B cell (primary cell): ENCODE measurements at places on chromosomes 6 and 20. TPM values are rescaled to one million over a fixed set of nuclear protein-coding genes. Genes with fewer than 3 reads are reported as not detected.

- DNase-seq, result no peak
These were observed 59.9 kb upstream of the TMEM30A start for GRCh38 chr6:75344455-75344854.

DNA sequence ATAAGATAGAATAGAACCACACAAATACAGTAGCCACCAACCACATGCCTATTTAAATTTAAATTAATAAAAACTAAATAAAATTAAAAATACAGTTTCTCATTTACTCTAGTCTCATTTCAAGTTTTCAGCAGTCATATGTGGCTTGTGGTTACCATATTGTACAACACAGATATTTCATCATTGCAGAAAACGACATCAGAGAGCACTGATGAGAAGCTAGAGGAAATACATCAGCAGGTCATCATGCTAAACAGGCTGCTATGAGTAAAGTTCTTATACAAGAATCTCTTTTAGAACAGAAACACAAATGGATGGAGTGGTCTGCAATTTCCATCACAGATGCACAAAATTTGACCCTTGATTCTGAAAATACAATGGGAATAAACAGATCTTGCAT, 36.6 kb downstream of the TBC1D32 start:
- no peak for DNase-seq

DNA sequence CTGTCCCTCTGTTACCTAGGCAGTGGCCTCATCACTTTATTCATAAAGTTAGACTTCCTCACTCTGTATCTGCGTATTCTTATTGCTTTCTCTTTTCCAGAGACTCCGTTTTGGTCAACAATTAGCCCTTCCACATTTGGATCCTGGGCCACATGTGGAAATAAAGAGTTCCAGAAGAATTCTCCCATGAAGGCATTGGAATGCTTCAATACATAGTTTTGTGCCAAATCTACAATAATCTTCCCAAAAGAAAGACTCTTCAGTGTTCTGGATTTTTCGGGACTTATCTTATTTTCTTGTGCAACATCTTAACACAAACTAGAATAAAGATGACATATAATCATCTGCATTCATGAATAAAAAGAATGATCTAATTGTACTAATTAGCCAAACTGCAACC, 187.7 kb upstream of the BMP2 start:
- DNase-seq, result no peak

DNA sequence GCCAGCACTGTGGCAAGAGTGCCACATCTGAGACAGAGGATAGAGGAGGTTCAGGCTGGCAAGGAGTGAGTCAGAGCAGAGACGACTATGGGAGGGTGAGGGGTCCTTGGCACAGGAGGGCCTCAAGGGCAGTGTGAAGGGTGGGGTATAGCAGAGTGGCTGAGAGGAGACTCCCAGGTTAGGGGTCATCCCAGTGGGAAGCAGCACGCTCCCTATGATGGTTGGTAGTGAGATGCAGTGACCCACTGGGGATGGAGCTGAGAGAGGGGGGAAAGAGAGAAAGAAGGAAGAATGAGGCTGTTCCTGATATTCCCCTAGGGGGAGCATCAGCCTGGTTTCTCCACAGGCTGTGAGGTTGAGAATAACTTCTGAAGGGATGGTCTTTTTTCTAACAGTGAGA, 97.3 kb downstream of the INSM1 start:
- no peak for DNase-seq

- DNase-seq, result no peak
These were observed 33.1 kb upstream of the FAM135A start for GRCh38 chr6:70380252-70380651.

- no peak for DNase-seq
These were observed 22.6 kb downstream of the NOL4L start for GRCh38 chr20:32562495-32562911.

GRCh38 chr6:141131616-141132015, 1001.1 kb upstream of the GJE1 start:
- no peak for DNase-seq

- DNase-seq, result no peak
These were observed at the start of gene RAB44 for GRCh38 chr6:36697481-36697903. RAB44 (plus strand) TSS chr6:36697826; CDS start chr6:36704236, 6,410 bp downstream.

DNA sequence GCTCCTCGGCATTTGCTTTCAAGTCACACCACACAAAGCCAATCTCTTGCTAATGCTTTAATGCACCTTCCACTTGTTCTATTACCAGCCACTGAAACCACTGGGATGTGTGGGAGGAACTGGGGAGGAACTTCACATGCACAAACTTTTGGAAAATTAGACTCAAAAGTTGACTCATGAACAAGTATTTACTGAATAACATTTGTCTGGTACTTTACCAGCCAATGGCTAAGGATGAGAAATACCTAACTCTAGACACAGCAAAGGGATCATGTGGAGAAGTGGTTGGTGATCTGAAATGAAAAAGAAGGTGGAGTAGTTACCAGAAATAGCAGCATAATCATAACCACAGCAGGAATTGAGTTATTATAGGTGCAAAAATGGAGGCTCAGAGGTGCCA, 554.0 kb upstream of the NOX3 start:
- no peak for DNase-seq

DNA sequence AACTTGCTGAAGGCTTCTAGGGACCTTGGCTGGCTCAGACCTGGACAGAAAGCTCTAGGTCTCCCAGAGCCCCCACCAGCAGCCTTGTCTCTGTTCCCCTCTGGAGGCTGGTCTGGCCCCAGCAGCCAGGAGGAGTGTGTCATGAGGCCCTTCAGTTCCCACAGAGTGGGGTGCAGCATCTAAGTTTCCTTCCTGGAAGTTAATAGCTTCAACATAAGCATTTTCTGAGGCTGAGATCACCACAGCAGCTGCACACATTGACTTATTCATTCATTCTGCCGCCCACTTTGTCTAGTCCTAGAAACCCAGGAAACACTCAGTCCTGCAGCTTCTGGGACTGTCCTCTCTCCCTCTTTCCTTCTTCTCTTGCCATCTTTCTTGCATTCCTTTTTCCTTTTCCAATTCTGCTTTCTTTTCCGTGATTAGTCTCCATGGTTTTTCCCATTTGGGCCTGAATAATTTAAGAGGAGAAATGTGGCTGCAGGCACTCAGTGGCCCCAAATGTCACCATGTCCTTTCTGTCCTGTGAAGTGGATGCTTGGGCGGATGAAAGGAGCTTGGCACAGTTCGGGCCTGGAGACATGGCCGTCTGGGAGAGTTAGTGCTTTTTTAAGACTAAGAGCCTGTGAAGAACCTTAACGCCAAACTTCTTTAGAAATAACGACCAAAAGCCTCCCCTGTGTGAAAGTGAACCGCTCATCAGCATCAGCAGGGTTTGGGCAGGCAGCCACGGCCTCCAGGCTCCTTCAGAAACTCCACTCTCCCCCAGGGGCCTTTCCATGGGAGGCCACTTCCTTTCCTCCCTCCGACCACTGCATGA, 31.0 kb upstream of the PCMTD2 start:
- DNase-seq, result no peak

DNA sequence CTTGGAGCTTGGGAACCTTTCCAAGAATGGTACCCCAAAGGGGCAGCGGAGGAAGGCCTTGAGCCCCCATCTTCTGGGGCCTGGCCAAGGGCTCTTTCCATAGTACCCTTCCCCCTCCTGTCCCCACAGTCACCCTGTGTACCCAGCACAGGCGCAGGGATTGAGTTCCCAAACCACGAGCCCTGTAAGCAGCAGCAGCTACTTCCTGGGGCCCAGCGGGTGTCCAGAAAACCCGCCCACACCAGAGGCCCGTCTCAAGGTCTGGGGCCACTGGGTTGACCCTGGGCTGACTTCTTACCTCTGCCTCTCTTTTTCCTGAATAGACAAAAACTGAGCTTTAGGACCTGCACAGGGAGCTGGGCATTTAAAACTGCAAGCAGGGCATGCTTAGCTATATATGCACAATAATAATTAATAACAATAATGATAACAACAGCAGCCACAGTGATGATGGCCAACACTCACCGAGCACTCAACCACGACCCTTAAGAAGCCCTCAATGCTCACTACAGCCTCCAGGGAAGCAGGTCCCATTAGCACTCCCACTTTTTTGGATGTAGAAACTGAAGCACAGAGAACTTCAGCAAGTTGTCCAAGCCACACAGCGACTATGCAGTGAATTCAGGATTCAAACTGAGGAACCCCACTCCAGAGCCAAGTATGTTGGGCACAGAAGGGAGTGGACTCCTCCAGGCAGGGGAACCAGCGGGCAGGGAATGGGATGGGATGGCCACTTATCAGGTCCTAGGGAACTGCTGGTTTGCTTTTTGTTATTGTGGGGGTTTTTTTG, 14.5 kb downstream of the NOL4L start:
- DNase-seq, result no peak

DNA sequence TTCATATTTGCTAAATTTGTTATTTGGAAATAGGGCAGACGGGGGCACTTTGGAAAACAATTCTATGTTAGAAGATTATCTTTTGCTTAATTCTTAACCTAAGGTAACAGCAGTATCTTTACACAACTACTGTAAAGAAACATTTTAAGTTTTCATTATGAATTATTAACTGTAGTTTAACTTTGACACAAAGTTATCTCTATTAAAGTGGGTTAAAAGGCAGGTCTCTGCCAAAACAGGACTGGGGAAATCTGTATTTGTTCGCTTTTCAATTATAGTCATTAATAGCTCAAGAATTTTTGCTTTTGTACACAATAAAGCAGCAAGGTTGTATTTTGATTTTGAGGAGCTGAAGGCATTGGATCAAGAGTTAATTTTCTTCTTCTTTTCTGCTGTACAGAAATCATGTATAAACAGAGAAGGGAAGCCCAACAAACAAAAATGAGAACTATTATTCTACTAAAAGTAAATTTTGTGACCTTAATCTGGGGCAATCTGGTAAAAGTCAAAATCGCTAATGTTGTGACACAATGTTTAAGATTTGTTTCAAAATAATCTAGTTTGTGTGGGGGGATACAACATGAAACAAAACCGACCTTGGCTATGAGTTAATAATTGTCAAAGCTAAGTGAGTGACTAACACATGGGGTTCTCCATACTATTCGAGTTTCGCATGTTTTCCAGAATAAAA, 2.9 kb downstream of the STAU1 start:
- no peak for DNase-seq

- no peak for DNase-seq
These were observed 120.1 kb downstream of the CLIC5 start for GRCh38 chr6:45895569-45895968.

DNA sequence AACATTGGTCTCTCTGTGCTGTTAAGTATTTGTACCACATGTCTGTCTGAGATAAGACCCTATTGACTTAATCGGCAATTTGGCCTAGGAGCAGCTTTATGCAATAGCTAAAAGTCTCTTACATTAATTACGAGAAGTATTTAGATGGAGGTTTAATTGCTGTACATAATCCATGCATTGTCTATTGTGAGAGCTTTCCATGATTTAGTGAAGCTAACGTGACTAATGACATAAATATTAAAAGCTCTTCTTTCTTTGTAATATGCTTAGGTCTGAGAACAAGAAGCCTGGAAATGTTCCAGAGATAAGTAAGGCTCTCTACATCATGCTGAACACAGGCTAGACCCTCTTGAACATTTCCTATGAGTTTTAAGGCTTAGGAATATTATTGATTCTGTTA, 32.7 kb upstream of the FAM83B start:
- DNase-seq, result no peak

DNA sequence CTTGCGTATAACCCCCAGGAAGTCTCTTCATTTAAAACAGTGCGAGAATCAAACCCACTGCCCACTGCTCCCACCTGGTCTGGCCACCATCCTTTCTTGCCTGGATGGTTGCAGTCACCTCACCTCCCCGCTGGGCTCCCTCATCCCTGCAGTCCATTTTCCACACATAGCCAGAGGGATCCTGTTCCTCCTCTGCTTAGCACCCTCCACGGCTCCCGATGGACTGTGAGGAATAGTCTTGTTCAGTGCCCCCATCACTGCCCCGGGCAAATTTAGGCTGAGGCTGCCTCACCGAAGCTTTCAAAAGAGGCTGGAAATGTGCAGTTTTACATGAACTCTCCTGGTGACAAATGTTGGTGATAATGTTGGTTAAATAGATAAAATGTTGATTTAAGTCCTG, 17.7 kb downstream of the KCNG1 start:
- no peak for DNase-seq

- DNase-seq, result no peak
These were observed 80.9 kb downstream of the COL12A1 start for GRCh38 chr6:75124983-75125382.

- DNase-seq, result peak; percentile 4
These were observed 90.9 kb upstream of the HDDC2 start for GRCh38 chr6:125392682-125393081.

DNA sequence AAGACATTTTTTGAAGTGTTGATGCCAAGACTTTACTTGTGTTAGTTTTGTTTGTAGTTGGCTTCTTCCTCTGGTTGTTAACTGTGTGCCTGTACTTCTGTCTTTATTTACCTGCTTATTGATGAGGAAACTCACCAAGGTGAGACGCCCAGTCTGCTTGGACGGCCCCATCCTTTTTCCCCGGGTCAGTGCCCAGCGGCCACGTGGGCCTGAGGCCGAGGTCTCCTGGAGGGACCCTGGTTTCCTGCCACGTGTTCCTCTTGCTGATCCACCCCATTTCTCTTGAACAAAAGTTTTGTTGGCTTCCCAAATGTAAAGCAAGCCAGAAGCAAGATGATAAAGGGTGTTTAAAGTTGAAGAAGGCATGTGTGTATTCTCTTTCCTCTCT, 24.8 kb downstream of the DUSP22 start:
- peak; percentile 55 for DNase-seq

POM121L2 gene
- not detected in 2 replicates for total RNA-seq

SENP6 gene
- total RNA-seq, result 161 and 178 TPM in 2 replicates

PLA2G7 gene
- total RNA-seq, result 0.63 and 1.1 TPM in 2 replicates
